ENCODE measurements at places on chromosomes 3 and 15. TPM values are rescaled to one million over a fixed set of nuclear protein-coding genes. Genes with fewer than 3 reads are reported as not detected.

DNA sequence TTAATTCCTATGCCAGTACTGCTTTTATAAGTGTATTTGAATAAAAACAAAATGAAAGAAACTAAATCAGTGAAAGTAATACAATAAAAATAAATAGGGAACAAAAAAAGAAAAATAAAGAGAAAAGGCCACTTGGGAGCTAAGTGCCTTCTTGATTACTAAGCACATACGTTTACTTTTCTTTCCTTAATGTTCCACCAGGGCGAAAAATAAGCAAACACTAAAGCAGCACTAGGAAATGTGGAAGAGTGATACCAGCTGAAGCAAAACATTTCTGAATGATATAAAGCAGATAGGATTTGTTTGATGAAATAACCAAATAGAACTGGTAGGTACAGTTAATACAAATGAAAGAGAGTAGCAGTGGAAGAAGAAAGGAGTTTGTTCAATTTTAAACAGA is 132.8 kb upstream of the ZPLD1 start:
- DNase-seq, result no peak

Gene NTRK3
- total RNA-seq, result not detected

Gene NR2E3
- not detected for total RNA-seq

DNA sequence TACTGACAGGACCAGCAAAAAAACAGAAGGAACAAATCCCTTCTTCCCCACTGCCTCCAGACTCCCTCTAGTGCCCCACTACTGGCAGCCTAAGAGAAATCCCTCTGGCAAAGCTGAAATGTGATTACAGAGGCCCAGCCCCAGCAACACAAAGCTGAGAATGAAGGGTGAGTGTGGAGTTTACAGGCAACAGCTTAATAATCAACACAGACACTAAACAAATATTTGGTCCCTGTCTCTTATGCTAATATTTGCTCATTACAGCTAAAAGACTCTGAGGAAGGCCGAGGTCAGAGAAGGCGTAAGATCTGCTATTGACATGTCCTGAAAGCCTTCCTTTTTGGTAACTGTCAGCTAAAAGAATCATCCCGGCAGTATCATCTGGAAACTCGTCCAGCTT is 308.5 kb upstream of the RASGRP1 start:
- no peak for DNase-seq

DNA sequence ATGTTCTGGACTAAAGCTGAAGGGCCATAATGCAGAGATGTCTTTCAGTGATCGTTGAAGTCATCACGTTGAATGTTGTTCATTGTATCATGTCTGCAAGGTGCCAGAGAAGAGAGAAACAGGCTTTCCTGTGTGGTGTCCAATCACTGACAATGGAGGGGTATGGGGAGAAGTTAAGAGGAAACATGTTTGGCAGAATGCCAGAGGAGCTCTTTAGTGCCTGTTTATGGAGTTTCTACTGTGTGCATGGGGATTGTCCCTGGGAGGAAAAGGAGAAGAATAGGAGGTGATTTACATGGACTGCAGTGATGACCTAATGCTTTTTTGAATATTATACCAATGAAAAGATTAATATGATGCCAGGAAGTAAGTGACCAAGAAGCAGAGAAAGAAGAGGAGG is 11.7 kb downstream of the SCAANT1 start:
- no peak for DNase-seq

DNA sequence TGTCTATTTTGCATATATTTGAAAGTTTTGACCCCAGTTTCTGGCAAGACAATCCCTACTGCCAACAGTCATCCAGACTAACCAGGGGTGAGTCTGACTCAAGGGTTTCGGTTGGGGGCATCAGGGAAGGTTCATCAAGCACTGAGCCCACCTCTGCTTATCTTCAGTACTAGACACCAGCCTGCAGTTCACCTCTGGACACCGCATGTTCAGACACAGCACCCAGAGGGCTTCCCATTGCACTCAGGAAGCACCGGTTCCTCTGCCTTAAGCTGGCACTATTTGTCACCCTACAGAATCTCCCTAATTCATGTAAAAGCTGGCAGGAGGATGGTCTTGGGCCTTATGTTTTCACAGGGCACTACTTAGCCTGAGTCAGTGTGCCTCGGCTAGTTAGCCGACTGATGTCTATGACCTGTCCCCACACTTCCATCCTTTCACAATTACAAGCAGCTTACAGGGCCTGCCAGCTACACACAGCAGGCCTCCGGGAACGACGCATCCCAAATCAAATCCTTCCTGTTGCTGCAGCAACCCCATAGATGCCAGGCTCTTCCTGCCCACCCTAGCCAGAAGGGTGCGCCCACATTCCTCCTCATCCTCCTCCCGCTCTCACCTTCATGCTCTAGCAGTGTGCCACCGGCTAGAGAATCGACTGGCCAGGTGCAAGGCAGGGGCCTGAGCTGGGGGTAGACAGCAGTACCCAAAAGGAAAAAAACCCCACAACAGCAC is 52.5 kb downstream of the SH3BP5 start:
- DNase-seq, result no peak

- no peak for DNase-seq
These were observed 21.9 kb downstream of the IL12A start for GRCh38 chr3:160010578-160010977.

Gene FBXO22
- 24.1 TPM for total RNA-seq

Gene SLC22A13
- total RNA-seq, result 0.91 TPM

- no peak for DNase-seq
These were observed 13.2 kb downstream of the HPS3 start for GRCh38 chr3:149142682-149143081.

- peak; percentile 10 for DNase-seq
These were observed 217.5 kb downstream of the CHL1 start for GRCh38 chr3:414063-414462.

- DNase-seq, result no peak
These were observed 160.6 kb downstream of the RBMS3 start for GRCh38 chr3:29441422-29441821.

Gene FSIP1
- total RNA-seq, result 0.44 TPM

DNA sequence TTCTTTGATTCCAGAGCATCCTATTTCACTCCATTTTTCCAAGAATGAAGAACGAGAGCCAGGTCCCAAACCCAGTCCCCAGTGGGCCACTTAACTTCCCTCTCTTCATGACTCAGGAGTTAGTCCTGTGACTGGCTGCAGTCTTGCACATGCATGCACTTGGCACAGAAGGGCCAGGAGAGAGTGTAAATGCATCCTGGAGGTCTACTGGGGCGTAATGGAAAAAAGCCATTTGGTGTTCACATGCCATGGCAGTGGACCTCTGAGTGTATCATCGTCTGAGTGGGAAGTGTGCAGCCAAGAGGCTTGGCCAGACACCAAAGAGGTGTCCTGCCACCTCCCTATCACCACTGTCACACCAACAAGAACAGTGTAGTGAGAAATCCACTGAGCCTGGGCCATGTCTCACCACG is 15.1 kb upstream of the RFTN1 start:
- DNase-seq, result no peak

- DNase-seq, result no peak
These were observed 1.2 kb upstream of the SLC22A13 start for GRCh38 chr3:38264353-38264771.

DNA sequence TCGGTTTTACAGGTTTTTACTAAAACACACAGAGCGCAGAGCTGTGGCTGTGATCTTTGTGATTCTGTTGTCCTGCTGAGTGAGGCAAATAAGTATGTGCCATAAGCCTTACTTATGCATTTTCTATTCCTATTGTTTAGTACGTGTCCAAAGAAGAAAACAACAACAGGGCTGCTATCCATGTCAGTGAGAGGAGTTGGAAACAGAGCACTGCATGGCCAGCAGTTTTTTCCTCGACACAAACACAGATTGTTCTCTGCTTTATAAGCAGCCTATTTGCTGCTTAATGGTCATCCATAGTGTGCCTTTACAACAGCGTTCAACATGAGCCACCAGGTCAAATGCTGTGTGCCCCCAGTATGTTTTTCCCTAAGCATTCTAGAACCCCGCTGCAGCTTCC is 79.8 kb downstream of the SHQ1 start:
- no peak for DNase-seq

Data from B cell (primary cell).